ENCODE measurements at places on chromosomes 11 and 22.

GRCh38 chr22:41367039-41367679, 14.6 kb upstream of the TEF start:
- peaks cover 6% of the 10 kb centered on the region for H3K27me3 ChIP-seq
- H3K36me3 ChIP-seq, result no peaks in the 10 kb centered on the region
- H3K27ac ChIP-seq, result no peak overlapping the region
- no peak overlapping the region for H3K4me3 ChIP-seq

DNA sequence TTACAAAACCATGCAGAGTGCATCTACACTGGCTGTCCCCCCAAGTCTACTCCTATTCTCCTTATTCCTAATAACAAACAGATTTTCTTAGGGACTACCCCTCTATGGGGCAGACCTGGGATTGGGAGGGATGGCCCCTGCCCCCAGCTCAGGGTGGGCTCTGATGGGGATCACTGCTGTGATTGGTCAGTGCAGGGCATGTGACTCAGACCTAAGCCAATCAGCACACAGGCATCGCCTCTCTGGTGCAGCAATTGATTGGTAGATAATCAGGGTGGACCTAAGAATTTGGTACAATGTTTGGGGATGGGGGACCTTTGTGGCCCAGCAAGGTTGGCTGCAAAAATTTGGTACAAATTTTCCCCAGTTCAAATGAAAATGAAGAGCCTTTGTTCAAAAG, 57.2 kb upstream of the SHANK2 start:
- no peaks in the 10 kb centered on the region for H3K4me1 ChIP-seq
- H3K36me3 ChIP-seq, result no peaks in the 10 kb centered on the region
- no peak for DNase-seq
- no peak overlapping the region for H3K27ac ChIP-seq

- H3K27ac ChIP-seq, result no peak overlapping the region
- H3K27me3 ChIP-seq, result peaks cover 4% of the 10 kb centered on the region
- H3K36me3 ChIP-seq, result no peaks in the 10 kb centered on the region
- H3K4me3 ChIP-seq, result no peak overlapping the region
- H3K4me1 ChIP-seq, result no peaks in the 10 kb centered on the region
These were observed 23.5 kb upstream of the TH start for GRCh38 chr11:2194877-2195755.

- no peak for DNase-seq
- peaks cover 73% of the 10 kb centered on the region for H3K4me1 ChIP-seq
- H3K27me3 ChIP-seq, result peaks cover 3% of the 10 kb centered on the region
- H3K27ac ChIP-seq, result peak overlapping the region; percentile 95
These were observed 28.9 kb downstream of the KCTD17 start for GRCh38 chr22:37080438-37080837.

DNA sequence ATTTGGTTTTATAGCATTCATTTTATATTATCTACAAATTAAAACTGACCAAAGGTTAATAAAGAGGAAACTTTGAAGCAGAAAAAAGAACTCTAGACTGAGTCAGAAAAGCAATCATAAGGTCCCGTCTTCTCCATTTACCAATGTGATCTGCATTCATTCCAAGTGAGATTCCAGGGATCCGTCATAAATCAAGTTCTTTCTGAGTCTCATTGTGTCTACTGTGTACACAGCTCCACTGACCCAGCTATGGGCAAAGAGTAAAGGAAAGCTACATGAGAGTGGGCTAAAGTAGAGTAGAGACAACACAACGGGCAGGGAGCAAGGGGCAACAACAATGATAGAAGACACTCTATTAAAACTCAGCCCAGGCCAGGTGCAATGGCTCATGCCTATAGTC, 15.3 kb downstream of the FAM168A start:
- H3K4me3 ChIP-seq, result no peak overlapping the region
- H3K36me3 ChIP-seq, result peaks cover 7% of the 10 kb centered on the region
- peaks cover 25% of the 10 kb centered on the region for H3K4me1 ChIP-seq

- no peaks in the 10 kb centered on the region for H3K27me3 ChIP-seq
- H3K4me3 ChIP-seq, result no peak overlapping the region
- H3K36me3 ChIP-seq, result peaks cover 15% of the 10 kb centered on the region
- no peak for DNase-seq
These were observed 48.3 kb downstream of the QSER1 start for GRCh38 chr11:32940865-32941264.

- DNase-seq, result no peak
- no peak overlapping the region for H3K4me3 ChIP-seq
These were observed 883.3 kb downstream of the NTM start for GRCh38 chr11:132253469-132254264.

GRCh38 chr22:44544816-44545433, 46.9 kb upstream of the RTL6 start:
- no peaks in the 10 kb centered on the region for H3K4me1 ChIP-seq
- no peak for DNase-seq
- H3K27ac ChIP-seq, result no peak overlapping the region
- no peaks in the 10 kb centered on the region for H3K36me3 ChIP-seq

DNA sequence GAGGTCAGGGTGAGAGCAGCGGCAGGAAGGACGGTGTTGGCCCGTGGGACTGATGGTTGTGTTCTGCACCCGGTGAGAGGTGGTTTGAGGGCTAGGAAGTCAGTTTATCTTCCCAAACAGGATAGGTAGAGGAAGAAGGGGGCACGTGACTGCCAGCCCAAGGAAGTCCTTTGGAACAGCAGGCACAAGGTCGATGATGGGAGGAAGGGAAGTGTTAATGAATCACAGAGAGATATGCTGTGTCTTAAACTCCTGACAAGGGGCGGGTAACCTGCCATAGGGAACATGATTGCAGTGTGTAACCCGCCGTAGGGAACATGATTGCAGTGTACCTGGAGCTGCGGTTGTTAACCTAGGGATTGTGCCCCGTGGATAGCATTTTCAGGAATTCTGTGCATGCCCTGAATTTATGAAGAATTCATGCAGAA, 49.0 kb downstream of the PRR5L start:
- no peaks in the 10 kb centered on the region for H3K36me3 ChIP-seq
- no peak overlapping the region for H3K27ac ChIP-seq
- no peak overlapping the region for H3K4me3 ChIP-seq
- no peak for DNase-seq
- H3K27me3 ChIP-seq, result peaks cover 36% of the 10 kb centered on the region

GRCh38 chr11:289398-289711, 429 bp downstream of the PGGHG start:
- peaks cover 6% of the 10 kb centered on the region for H3K27me3 ChIP-seq
- H3K36me3 ChIP-seq, result peaks cover 15% of the 10 kb centered on the region
- no peak for DNase-seq
- H3K27ac ChIP-seq, result peak overlapping the region; percentile 55

DNA sequence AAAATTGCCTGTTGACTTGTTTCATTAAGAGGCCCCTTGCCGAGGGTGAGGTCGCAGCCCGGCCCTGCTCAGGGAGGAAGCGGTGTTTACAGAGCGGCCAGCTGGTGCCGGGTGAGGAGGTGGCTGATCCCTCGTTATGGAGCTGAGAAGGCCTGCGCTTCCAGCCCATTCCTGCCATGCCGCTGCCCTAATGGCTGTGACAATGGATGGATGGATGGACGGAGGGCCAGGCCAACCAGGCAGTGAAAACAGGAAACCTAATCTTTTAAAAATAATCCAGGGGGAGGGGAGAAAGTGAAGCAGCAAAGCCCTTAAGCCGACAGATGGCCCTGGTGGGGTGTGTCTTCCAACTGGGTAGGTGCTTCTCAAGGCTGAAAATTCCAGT, 38.5 kb downstream of the BCR start:
- H3K36me3 ChIP-seq, result peaks cover 12% of the 10 kb centered on the region

GRCh38 chr22:33883961-33884808, 36.1 kb downstream of the LARGE1 start:
- no peaks in the 10 kb centered on the region for H3K4me1 ChIP-seq
- H3K27me3 ChIP-seq, result no peaks in the 10 kb centered on the region
- no peak for DNase-seq
- H3K4me3 ChIP-seq, result no peak overlapping the region

DNA sequence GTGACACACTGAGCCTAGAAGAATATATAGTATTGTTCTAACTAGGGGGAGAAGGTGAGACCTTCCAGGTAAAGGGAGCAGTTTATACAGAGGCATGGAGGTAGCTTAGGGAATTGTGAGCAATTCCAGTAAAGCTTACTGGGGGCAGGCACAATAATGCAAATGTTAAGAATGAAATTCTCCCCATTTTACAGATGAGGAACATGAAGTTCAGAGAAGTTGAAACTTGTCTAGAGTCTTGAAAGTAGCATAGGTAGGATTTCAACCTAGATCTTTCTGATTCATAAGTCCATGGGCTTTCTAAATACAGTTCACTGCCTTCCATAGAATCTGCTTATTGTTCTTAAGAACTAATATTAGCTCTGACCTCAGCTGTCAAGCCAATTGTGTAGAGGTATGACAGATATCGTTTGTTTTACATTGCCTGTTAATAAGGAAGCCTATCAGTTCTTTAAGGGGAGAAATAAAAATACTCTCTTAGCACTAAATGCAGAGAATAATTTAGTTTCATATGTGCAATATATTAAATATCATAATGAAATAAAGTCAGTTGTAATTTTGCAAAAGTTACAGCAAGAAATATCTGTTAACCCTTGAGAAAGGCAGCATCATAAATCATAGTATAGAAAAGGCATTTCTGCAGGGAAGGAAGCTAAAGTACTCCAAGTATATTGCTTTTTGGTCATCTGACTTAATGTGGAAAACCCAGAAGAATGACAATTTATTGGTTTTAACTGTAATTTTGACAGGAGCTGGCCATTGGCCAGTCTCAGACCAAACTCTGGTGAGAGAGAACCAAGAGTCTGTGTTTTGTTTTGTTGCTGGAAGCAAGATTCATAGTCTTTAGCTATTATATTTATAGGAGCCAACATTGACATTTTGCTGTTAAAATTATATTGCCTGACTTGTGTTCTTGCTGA, 181.8 kb downstream of the UVRAG start:
- H3K4me3 ChIP-seq, result no peak overlapping the region
- no peaks in the 10 kb centered on the region for H3K4me1 ChIP-seq
- H3K27me3 ChIP-seq, result no peaks in the 10 kb centered on the region
- H3K27ac ChIP-seq, result no peak overlapping the region
- peaks cover 12% of the 10 kb centered on the region for H3K36me3 ChIP-seq

- H3K27ac ChIP-seq, result no peak overlapping the region
- H3K36me3 ChIP-seq, result peaks cover 42% of the 10 kb centered on the region
- H3K4me3 ChIP-seq, result no peak overlapping the region
- no peak for DNase-seq
These were observed 111.4 kb upstream of the SORL1-AS1 start for GRCh38 chr11:121563900-121564822.

DNA sequence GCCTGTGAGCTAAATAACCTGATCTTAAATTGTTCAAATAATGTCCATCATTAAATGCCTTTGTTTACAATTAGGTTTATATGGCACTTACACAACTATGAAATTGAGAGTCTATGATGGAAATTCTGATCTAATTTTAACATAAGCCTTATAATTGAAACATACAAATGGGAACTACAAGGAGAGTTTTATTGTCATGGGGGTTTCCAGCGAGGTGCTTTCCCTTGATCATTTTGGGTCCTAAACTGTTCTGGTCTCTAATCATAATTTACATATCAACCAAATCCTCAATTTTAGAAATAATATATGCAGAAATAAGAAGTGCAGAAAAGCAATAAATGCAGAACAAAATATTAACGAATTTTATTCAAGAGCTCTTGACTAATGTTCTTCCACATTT, 44.9 kb downstream of the RRAS2 start:
- no peak overlapping the region for H3K27ac ChIP-seq
- H3K4me3 ChIP-seq, result no peak overlapping the region
- no peak for DNase-seq
- H3K4me1 ChIP-seq, result peaks cover 55% of the 10 kb centered on the region
- no peaks in the 10 kb centered on the region for H3K27me3 ChIP-seq

DNA sequence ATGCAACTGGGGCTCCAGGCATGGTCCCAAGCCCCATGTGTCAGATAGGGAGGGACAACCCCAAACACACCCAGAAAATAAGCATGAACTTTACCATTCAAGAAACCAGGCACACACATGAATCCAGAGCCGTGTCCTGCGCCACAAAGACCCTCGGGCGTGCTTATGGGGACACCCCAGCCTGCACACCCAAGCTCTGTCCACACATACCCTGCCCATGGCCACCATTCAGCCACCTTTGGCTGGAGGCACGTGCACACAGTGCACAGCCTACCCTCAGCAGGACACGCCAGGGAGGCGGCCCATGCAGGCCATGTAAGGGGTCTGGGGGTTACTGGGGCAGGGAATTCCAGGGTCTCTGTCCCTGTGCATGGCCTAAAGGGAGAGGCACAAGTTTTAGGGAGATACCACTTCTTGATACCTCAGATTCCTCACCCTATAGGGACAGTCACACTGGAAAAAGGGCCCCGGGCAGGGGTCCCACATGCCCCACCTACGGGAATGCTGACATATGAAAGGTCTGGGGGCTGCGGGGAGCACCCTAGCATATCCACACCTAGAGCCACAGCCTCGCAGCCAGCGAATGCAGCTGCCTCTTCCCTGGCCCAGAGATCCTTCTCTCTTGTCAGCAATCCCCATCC, 20.6 kb downstream of the PACSIN2 start:
- peaks cover 20% of the 10 kb centered on the region for H3K4me1 ChIP-seq
- H3K27me3 ChIP-seq, result no peaks in the 10 kb centered on the region
- no peak overlapping the region for H3K4me3 ChIP-seq
- H3K36me3 ChIP-seq, result peaks cover 5% of the 10 kb centered on the region
- H3K27ac ChIP-seq, result no peak overlapping the region

- no peak overlapping the region for H3K4me3 ChIP-seq
- H3K27ac ChIP-seq, result no peak overlapping the region
- H3K4me1 ChIP-seq, result no peaks in the 10 kb centered on the region
- no peak for DNase-seq
- H3K36me3 ChIP-seq, result no peaks in the 10 kb centered on the region
These were observed 154.3 kb downstream of the FBXO7 start for GRCh38 chr22:32628628-32629572.

- DNase-seq, result no peak
- H3K4me1 ChIP-seq, result no peaks in the 10 kb centered on the region
- H3K36me3 ChIP-seq, result no peaks in the 10 kb centered on the region
- H3K27me3 ChIP-seq, result no peaks in the 10 kb centered on the region
- no peak overlapping the region for H3K27ac ChIP-seq
- no peak overlapping the region for H3K4me3 ChIP-seq
These were observed 43.4 kb downstream of the FAT3 start for GRCh38 chr11:92267968-92268367.

GRCh38 chr11:23897453-23898286, 599.2 kb upstream of the LUZP2 start:
- no peaks in the 10 kb centered on the region for H3K27me3 ChIP-seq
- no peaks in the 10 kb centered on the region for H3K36me3 ChIP-seq
- DNase-seq, result no peak
- no peak overlapping the region for H3K4me3 ChIP-seq
- H3K4me1 ChIP-seq, result no peaks in the 10 kb centered on the region

- DNase-seq, result peak; percentile 20
- peaks cover 22% of the 10 kb centered on the region for H3K36me3 ChIP-seq
- peaks cover 2% of the 10 kb centered on the region for H3K27me3 ChIP-seq
These were observed 878 bp downstream of the RRAS2 start for GRCh38 chr11:14357881-14358728.

GRCh38 chr22:38860283-38861169, 11.5 kb downstream of the CBX6 start:
- H3K4me3 ChIP-seq, result no peak overlapping the region
- H3K27me3 ChIP-seq, result peaks cover 6% of the 10 kb centered on the region
- no peak overlapping the region for H3K27ac ChIP-seq
- no peaks in the 10 kb centered on the region for H3K4me1 ChIP-seq

- no peak overlapping the region for H3K4me3 ChIP-seq
- H3K27me3 ChIP-seq, result peaks cover 21% of the 10 kb centered on the region
- peaks cover 3% of the 10 kb centered on the region for H3K36me3 ChIP-seq
- DNase-seq, result no peak
- peaks cover 7% of the 10 kb centered on the region for H3K4me1 ChIP-seq
These were observed 6.5 kb downstream of the PPFIBP2 start for GRCh38 chr11:7520011-7520942.

Measured in activated T-helper 1 cell treated with anti-CD3 and anti-CD28 coated beads, Interleukin-12 subunit alpha, Interleukin-12 subunit beta, Interleukin-2, Interleukin-4 antibody, amounts not matched to agents 30 ng/mL and 10 ng/mL and 1 ng/mL, durations not matched to agents 14 hours and 24 hours and 36 hours (primary cell).